ENCODE measurements at places on chromosomes 2 and 18. TPM values are rescaled to one million over a fixed set of nuclear protein-coding genes. Genes with fewer than 3 reads are reported as not detected.

DNA sequence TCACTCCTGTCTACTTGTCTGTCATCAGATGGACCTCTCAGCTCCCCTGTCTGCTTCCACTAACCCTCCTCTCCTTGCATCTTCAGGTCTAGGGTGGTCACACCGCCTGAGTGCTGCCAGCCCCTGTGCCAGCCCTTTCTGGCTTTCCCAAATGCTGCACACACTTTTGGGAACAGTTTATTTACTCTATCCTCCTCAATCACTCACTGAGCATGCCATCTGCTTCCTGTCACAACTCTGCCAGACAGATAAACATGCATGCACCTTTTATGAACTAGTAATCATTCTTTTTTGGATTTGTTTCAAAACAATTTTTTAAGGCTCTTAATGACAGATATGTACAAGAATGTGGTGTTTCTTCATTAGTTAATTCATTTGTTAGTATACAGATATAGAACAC, 56.3 kb upstream of the CCDC195 start:
- DNase-seq: no peak

DNA sequence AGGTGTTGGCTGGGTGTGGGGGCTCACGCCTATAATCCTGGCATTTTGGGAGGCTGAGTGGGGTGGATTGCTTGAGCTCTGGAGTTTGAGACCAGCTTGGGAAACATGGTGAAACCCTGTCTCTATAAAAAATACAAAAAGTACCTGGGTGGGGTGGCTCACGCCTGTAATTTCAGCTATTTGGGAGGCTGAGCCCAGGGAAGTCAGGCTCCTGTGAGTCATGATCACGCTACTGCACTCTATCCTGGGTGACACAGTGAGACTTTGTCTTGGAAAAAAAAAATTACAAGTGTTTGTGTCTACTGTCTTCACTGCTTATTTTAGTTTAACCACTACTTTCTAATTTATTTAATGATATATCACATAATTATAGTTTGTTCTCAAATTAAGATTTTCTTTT, 62.7 kb upstream of the DOCK10 start:
- DNase-seq: no peak

GRCh38 chr18:50775207-50775606, 44.6 kb downstream of the MRO start:
- DNase-seq: no peak

GRCh38 chr2:36618381-36618780, 20.4 kb upstream of the FEZ2 start:
- DNase-seq: no peak

GRCh38 chr18:48816554-48816953, 134.2 kb downstream of the SMAD7 start:
- DNase-seq: no peak

GRCh38 chr18:36169938-36170337, 17.4 kb upstream of the MOCOS start:
- DNase-seq: no peak

GRCh38 chr2:64363848-64364247, 90.1 kb upstream of the LGALSL start:
- DNase-seq: no peak

DNA sequence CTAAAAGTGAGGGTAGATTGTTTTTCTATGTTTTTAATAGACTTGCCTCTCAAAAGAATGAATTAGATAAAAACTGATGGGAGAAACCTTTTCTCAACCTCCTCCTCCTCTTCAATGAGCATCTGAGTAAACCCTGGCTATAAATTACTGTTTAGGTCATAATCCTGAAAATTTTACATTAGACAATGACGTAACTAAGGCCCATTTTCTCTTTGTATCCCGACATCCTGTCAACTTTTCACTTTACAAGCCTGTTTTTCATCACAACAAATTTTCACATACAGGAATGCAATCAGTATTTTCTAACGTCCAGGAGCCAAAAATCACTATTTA, 1.3 kb downstream of the SPIRE1 start:
- DNase-seq: no peak

DNA sequence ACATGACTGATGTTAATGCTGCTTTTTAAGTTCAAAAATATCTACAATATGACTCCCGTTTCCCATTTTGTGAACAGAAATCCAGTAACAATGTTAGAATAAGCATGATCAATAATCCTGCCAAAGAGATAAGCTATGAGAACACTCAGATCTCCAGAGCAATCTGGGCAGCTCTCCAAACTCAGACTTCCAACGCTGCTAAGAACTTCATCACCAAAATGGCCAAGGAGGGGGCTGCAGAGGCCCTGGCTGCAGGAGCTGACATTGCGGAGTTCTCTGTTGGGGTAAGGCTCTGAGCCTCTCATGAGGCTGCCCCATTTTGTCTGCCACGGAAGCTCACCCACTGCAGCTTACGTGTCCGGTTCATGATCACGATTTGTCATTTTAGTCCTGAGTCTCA, 68.4 kb downstream of the UGGT1 start:
- no peak for DNase-seq

GRCh38 chr2:138602166-138602460, 100.5 kb downstream of the SPOPL start:
- no peak for DNase-seq

DNA sequence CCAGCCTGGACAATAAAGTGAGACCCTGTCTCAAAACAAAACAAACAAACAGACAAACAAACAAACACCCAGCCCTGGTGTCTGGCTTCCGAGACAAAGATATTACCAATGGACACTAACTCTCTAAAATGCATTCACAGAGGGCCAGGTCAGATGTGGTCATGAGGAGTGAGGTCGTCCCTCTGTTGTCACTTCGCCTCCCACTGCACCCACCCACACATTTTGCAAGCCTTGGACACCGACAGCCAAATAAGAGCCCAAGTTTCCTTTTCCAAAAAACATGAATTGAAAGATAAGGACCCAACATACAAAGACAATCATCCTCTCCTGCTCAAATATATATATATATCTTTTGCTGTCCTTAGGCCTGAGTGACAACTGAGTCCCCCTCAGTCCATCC, 319.9 kb downstream of the TSN start:
- DNase-seq: no peak

DNA sequence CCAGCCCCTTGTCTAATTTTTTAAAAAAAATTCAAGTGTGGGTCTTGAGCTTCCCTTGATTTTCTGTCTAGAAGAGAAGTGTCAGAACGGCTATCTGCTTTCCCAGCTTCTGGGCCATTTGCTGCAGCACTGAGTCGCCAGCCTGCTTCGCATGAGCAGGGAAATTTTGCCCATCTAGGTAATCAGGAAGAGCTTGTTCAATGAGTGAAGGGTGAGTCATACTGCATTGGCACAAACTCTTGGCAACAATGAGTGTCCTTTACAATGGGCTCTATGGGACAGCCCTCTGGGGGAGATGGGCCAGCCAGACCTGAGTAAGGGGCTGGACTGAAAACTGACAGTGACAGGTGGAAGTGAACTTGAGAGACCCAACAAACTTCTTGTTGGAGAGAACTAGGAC, 2.4 kb upstream of the RNF144A start:
- DNase-seq: no peak

GRCh38 chr18:6878556-6879297, 149.2 kb downstream of the ARHGAP28 start:
- no peak for DNase-seq

DNA sequence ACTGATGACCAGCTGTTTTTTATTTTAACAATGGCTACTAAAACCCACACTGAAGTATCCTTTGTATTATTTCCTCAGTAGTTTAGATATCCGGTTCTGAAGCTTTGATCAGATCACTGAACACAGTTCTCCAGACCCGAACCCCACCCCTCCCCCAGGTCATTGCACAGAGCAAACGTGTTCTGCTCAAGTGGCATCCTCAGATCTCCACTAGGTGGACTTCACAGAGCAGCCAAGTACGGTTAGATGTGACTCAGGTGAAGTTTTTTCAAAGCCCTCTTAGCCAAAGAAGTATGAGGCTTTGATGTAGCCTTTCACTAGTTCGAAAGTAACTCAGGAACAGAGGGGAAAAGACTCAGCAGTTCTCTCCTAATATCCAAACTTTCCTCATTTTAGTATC, 142.7 kb upstream of the NRP2 start:
- DNase-seq: no peak

GRCh38 chr18:37567061-37567993, 1.7 kb upstream of the CELF4 start:
- no peak for DNase-seq

- DNase-seq: no peak
Measured at GRCh38 chr2:41910126-41910525, 137.7 kb upstream of the PKDCC start.

GRCh38 chr2:226524381-226524843, 275.2 kb downstream of the IRS1 start:
- DNase-seq: no peak

Gene RFTN2
- polyA plus RNA-seq: 0.12 TPM

Gene MYO3B
- not detected for polyA plus RNA-seq

Gene VWC2L
- not detected for polyA plus RNA-seq

Gene PJVK
- polyA plus RNA-seq: 0.44 TPM

Gene OTOS
- not detected for polyA plus RNA-seq

Gene TMEM182
- 6.4 TPM for polyA plus RNA-seq

Gene SCN1A
- not detected for polyA plus RNA-seq

Gene CTLA4
- polyA plus RNA-seq: 1.9 TPM

Data from naive thymus-derived CD4-positive, alpha-beta T cell (primary cell).